ENCODE measurements at places on chromosomes 12 and 14.

DNA sequence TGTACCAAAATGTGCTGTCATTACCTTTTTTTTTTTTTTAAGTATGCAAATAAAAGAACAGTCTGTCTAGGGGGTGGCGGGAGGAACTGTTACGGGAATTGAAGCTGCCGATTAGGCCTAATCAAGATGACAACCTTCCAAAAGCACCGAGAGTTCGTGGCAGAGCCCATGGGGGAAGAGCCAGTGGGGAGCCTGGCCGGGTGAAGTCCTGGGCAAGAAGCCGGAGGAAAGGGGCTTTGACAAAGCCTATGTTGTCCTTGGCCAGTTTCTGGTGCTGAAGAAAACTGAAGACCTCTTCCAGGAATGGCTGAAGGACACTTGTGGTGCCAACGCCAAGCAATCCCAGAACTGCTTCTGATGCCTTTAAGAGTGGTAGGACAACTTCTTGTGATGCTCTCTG, 42.6 kb downstream of the ACTN1 start:
- DNase-seq, result no peak

- peak; percentile 76 for DNase-seq
Observed at GRCh38 chr12:122394626-122395194, 27.8 kb downstream of the CLIP1 start.

DNA sequence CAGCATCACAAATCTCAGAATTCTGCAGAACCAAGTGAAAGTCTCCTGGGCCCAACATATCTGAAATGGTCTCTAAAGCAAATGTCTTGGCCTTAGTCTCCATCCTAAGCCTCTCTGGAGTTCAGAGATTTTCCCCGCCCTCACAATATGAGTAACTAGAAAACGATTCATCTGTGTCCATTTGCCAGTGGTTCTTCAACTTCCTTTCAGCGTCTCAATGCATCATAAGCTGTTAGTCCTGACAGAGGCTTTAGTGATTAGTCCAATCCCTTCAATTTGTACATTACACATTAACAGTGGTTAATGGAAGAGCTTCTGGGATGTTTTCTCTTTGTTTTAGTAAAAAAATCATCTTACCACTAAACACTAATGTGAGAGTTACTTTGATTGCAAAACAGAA, 17.4 kb downstream of the NPC2 start:
- DNase-seq, result peak; percentile 76

DNA sequence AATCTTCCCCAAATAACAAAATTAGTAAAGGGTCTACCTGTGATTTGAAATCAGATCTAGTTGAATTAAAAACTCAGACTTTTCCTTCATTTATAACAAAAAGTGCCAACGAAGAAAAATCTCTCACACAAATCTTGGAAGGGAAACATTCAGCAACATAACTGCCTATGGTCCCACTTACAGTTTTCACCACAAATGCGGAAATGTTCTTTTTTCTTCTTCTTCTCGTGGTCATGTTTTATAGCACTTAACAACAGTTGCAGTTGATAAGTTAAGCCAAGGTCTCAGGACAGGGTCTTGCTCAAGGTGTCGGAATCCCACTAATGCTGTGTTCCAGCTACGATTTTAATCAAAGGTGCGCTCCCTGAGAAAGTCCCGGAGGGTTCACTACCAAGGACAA, 10.1 kb downstream of the RNASE6 start:
- DNase-seq, result no peak

Measured in fibroblast of the aortic adventitia (primary cell).